Stimulated activated CD4-positive, alpha-beta T cell treated with anti-CD3 and anti-CD28 coated beads, Interleukin-15, amount 100 ng/mL, for 1 hour (primary cell): ENCODE measurements at places on chromosomes 2 and 18.

- DNase-seq = no peak
These were observed 10.3 kb upstream of the SCG2 start for GRCh38 chr2:223612501-223612900.

DNA sequence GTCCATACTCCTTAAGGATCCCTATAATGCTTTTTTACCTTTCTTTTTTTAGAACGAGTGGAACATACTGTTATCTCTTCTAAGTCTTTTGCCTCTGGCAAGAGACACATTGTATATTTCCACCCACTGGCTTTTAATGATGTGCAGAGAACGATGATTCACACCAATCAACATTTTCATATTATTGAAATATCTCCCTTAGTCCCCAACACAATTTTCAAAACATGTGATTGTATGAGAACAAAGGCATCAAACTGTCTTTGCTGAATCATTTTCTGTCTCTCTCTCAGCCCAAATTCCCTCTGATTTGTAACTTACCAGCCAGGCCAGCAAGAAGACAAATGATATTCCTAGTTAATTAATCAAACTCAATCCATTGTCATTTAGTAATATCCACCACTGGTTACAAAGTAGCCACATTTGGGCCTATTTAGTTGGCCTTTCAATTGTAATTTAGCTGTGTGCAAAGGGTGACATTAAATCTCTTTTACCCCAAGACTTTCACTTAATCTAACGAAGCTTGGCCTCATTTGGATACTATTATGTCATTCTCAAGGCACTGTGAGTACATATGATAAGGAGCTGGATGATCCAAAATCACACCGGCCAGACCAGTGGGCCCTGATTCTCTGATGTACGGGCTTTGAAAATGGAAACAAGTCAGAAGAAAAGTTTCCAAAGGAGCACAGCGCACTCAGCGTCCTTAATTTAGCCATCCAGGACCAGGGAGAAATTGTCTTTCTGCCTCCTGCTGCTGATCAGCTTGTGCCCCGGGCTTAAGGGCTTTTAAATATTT, 185.1 kb downstream of the SCG2 start:
- DNase-seq = no peak

- DNase-seq = no peak
These were observed 24.7 kb upstream of the CCBE1 start for GRCh38 chr18:59721931-59722330.

DNA sequence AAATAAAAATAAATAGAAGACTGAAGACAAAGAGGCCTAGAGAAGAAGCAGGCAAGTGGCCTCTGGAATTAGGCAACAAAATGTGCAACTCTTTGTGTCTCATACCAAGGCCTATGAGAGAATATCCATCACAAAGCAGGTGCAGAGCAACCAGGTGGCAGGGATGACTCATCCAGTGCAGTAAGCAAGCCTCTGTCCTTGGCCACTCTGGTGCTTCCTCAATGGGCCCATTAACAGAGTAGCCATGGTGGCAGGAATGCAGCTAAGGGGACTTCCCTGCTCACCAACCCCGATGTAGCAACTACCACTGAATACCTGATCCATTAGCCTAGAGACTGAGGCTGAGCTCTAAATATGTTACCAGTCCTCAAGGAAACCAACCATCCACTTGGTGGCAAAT, 11.0 kb upstream of the EPG5 start:
- no peak for DNase-seq

DNA sequence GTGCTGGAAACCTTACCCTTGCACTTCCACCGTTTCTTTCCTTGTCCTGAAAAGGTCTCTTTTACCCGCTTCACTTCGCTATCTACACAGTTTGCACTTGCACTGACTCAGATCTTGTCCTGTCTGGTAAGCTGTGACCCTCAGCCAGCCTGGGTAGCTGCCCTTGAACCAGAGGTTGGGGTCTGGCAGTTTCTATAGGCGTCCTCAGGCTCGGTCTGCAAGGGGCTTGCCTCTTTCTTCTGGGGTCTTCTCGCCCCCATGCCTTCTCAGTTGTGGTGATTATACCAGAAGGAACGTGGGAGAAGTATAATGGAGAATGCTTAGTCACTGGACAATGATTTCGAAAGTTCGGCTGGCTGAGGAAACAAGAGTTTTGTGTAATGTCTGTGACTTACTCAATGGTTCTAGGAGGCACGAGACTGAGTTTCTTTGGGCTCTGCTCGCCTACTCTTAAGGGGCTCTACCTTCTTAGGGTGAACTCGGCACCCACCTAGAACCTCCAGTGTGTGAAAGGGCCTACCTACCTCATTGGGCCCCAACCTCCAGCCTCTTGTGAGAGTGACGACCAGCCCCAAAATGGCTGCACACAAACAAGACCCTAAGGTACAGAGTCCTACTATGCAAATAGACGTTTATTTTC, 6.9 kb upstream of the STAT1 start:
- DNase-seq = no peak

GRCh38 chr2:60391230-60391629, 162.2 kb downstream of the BCL11A start:
- no peak for DNase-seq

- DNase-seq = no peak
These were observed 40.6 kb downstream of the PDCL3 start for GRCh38 chr2:100603414-100603813.

DNA sequence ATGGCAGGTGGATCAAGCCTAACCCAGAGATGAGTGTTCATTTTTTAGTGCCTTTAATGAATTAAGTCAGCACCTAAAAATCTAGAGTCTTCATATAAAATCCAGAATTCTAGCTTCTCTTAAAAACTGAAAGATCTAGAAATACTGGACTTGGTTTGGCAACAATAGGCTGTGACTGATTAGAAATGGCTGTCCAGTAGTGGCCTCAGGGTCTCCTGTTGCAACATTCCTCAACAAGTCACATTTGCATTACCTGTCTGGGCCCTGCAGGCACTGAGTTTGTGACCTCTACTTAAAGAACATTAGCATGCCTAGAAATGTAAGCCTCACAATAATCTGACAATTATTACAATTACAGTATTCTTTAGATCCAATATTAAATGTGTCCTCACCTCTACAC, 33.1 kb downstream of the MBD2 start:
- DNase-seq = no peak

DNA sequence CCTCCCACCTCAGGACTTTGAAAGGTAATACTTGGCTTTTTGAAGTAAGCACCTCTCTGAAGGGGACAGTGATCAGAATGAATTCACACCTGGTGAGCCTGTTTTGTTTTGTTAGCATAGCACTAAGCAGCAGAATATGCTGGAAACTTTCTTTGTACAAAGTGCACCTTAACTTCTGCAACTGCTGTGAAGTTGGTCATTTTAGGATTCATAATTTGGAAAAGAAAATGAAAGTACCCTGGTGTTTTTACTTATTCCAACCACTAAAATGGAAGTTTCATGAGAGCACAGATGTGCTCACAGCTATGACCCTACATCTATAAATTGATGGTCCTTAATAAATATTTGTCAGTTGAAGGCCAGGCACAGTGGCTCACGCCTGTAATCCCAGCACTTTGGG, 257.8 kb upstream of the STON1 start:
- no peak for DNase-seq

- no peak for DNase-seq
These were observed 149.9 kb downstream of the RBM43 start for GRCh38 chr2:151111599-151112278.

GRCh38 chr2:134772493-134773169, 53.8 kb upstream of the TMEM163 start:
- DNase-seq = no peak

GRCh38 chr2:27041752-27042151, 9.0 kb downstream of the TMEM214 start:
- DNase-seq = no peak

GRCh38 chr2:72144632-72145288, 2.9 kb downstream of the CYP26B1 start:
- DNase-seq = no peak

DNA sequence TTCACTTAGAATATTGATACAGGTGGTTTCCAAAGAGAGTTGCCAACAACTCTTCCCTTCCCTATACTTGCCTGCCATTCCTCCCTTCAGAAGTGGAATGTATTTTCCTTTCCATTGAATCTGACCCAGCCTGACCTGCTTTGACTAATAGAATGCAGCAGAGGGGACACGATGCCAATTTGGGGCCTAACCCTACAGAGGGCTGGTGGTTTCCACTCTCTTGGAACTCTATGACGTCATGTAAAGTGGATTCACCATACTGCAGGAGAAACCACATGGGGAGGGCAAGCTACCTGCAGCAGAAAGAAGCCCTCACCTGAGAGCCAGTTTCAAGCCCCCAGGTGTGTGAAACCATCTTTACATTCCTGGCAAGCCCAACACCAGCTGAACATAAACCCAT, 98.9 kb upstream of the TRIB2 start:
- DNase-seq = no peak
